Activated naive CD8-positive, alpha-beta T cell treated with anti-CD3 and anti-CD28 coated beads, Interleukin-2, amount 10 ng/mL, durations not matched to agents 7 days and 5 days (primary cell): ENCODE measurements at places on chromosomes 12 and 14.

- peaks cover 17% of the 10 kb centered on the region for H3K4me1 ChIP-seq
- H3K27ac ChIP-seq: no peak overlapping the region
These were observed 45.8 kb downstream of the ARL6IP4 start for GRCh38 chr12:123026094-123026853.

GRCh38 chr12:46209914-46210872, 58.6 kb downstream of the SLC38A1 start:
- H3K4me3 ChIP-seq: peak overlapping the region; percentile 35
- H3K36me3 ChIP-seq: peaks cover 56% of the 10 kb centered on the region
- H3K4me1 ChIP-seq: peaks cover 58% of the 10 kb centered on the region
- no peaks in the 10 kb centered on the region for H3K27me3 ChIP-seq
- H3K27ac ChIP-seq: peak overlapping the region; percentile 86

DNA sequence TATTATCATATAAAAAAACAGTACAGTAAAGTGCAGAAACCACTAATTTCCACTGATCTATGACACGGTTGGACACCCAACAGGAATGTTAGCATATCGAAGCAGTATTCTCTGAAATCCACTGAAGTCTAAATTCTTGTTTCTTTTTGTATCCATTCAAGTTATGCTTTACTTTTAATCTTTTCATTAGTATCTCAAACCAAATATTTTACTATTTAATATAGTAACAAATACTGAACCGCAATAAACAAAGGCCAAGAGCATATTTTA, 41.1 kb downstream of the ATXN2 start:
- no peak overlapping the region for H3K4me3 ChIP-seq
- peaks cover 25% of the 10 kb centered on the region for H3K36me3 ChIP-seq
- H3K27ac ChIP-seq: no peak overlapping the region
- H3K4me1 ChIP-seq: peaks cover 4% of the 10 kb centered on the region

DNA sequence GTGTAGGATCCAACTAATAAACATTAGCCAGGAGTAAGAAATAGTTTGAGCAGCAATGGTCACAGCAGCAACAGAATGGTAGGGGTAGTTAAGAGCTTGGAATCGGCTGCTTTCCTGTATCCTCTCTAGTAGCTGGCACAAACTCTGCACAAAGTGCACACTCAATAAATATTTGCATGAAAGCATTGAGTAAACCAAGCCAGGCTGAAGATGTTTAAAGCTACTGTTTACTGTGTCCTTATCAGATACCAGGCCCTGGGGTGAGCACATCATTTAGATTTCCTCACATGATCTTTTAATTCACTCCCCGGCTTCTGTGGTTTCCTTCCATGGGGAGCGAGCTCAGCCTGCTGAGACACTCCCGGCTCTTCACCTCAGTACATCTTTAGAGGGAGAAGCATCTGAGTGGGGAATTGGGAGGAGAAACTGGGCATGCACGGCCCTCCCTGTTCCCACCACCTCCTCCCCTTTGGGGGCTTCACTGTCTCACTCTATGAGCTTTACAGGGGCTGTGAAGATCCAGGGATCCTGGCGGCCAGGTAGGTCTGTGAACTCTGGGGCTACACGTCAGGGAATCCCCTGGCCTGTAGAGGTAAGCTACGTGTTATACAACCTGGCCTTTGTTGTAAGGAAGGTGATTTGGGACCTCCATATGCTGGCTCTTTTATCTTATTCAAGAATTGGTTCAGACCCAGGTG, 107.2 kb upstream of the VASH1 start:
- no peak overlapping the region for H3K4me3 ChIP-seq
- H3K27ac ChIP-seq: no peak overlapping the region
- DNase-seq: no peak
- H3K4me1 ChIP-seq: no peaks in the 10 kb centered on the region
- H3K36me3 ChIP-seq: no peaks in the 10 kb centered on the region

DNA sequence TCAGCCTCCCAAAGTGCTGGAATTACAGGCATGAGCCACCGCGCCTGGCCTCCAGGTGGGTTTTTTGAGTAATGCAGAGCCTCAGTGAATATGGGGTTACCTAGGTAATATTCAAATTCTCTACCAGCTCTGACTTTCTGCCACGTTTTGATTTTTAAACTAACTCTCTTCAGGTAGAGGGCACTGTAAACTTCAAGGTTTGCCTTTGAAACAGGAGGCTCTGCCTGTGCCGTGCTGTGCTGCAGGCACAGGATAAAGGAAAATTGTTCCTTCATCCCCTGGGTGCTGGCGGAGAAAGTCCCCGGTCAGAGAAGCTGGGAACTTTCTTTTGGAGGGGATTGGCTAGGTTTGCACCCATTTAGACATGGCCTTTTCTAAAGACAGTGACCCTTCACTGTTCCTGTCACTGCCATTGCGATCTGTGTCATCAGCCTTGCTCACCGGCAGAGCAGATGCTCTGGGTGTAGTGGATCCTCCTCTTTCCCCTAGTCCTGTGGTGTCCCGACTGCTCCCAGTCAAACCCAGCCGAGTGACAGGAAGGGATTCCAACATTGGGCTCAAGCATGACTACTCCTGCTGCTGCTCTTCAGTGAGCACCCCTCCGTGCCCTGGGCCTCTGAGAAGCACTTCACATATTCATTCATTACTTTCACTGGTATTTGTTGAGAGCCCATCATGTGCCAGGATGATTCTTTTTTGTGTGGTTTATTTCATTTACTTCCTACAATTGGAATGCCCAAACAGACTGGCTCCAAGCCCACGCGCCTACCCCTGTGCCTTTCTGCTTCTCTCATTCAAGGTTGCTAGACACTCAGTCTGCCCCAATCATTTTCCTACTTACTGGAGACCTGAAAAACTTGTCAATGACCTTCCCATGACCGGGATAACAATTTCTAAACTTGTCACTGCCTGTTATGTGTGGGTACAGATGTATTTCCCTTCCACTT, 103.6 kb downstream of the TMEM30B start:
- no peak for DNase-seq
- H3K4me3 ChIP-seq: peak overlapping the region; percentile 9
- no peaks in the 10 kb centered on the region for H3K36me3 ChIP-seq

DNA sequence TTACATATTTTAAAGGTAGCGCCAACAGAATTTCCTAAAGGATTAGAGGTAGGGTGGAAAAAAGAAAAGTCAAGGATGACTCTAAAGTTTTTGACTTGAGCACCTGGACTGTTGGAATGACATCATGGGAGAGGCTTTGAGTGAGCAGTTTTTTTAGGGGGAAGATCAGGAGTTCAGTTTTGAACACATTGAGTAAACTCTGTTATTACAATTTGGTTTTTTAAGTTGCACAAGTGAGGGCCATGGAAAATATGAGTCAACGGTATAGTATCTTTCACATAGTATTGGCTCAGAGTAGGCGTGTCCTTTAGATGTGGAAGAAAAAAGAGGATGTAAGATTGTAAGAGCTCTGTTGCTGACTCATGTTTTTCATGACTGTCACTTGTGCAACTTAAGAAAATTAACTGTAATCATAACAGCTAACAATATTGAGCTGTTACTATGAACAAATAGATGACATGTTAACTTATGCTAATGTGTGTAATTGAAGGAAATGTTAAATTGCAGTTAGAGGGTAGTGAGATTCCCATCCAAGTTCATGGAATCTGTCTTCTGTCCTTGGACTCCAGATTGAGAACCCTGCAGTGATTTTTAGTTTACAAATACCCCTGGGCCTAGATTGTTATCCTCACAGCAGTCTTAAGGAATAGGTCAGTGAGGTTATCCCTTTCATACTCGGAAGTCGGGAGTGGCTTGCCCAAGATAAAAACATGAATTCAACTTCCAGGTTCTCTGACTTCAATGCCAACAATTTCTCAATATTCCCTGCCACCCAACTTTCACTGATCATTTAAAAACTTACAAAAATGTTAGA, 48.2 kb upstream of the ATP2B1 start:
- DNase-seq: no peak
- H3K27me3 ChIP-seq: no peaks in the 10 kb centered on the region
- H3K27ac ChIP-seq: no peak overlapping the region
- H3K36me3 ChIP-seq: no peaks in the 10 kb centered on the region
- H3K4me3 ChIP-seq: no peak overlapping the region
- H3K4me1 ChIP-seq: peaks cover 19% of the 10 kb centered on the region

- peaks cover 6% of the 10 kb centered on the region for H3K4me1 ChIP-seq
- no peak overlapping the region for H3K27ac ChIP-seq
- H3K36me3 ChIP-seq: no peaks in the 10 kb centered on the region
These were observed 57.6 kb downstream of the NCOR2 start for GRCh38 chr12:124509676-124510300.

GRCh38 chr12:85725991-85726390, 110.2 kb downstream of the RASSF9 start:
- no peaks in the 10 kb centered on the region for H3K36me3 ChIP-seq
- no peaks in the 10 kb centered on the region for H3K27me3 ChIP-seq
- no peak overlapping the region for H3K4me3 ChIP-seq
- no peak for DNase-seq
- no peaks in the 10 kb centered on the region for H3K4me1 ChIP-seq

DNA sequence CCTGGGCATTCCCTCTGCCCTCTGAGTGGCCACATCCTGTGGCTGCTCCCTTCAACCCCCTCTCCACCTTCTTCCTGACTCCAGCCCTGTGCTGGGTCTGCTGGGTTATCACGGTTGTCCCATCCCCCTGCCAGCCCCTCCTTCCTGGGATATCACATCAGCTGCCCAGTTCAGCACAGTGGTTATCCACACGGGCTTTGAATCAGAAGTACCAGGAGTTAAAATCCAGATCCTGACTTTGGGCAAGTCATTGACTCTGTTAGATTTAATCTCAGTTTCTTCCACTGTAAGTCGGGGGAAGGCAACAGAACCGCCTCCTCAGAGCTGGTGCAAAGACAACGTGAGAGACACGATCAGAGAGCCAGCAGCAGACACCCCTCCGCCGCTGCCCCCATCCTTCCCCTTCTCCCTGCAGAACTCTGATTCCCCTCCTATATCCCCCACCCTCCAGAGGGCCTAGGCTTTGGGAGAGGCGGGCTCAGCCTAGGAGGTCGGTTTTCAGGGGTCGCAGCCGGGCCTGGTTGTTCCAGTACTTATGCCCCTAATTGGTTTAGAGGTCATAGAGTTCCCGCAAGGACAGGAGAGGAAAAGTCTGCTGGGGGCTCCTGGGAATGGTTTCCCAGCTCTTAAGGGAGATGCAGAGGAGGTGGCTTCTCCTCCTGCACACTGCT, 42.5 kb downstream of the PRIMA1 start:
- no peaks in the 10 kb centered on the region for H3K27me3 ChIP-seq
- no peak overlapping the region for H3K4me3 ChIP-seq
- no peaks in the 10 kb centered on the region for H3K4me1 ChIP-seq
- H3K36me3 ChIP-seq: no peaks in the 10 kb centered on the region
- H3K27ac ChIP-seq: no peak overlapping the region
